KG1 (cell line): ENCODE measurements at places on chromosomes 6 and 20.

GRCh38 chr6:116115781-116116180 is 10.2 kb downstream of the COL10A1 start:
- no peak for DNase-seq

- no peak for DNase-seq
These were observed 11.1 kb downstream of the NRN1 start for GRCh38 chr6:5995658-5995948.

DNA sequence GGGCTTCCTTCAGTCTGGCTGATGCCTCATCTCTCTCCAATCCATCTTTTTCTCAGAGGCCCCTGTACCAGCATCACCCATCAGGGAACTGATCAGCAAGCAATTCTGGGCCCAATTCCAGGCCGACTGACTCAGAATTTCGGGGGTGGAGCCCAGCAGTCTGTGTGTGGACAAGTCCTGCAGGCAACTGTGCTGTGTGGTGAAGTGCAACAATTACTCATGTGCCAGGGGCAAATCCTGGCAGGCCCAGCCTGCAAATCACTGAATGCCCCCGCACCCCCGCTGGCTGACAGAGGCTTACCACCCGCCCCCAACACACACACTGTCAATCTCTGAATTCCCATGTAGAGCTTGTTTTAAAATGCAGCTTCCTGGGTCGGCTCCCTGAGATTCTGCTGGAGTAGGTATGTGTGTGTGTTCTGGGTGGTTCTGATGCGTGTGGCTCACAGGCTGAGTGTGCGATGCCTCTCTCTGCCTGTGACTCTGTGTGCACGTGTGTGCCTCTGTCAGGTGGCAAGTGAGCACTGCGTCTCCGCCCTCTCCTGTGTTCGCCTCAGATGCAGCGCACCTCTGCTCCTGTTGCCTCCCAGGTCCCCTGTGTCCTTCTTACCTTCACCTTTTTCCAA is 45.4 kb downstream of the SSR1 start:
- no peak for DNase-seq

DNA sequence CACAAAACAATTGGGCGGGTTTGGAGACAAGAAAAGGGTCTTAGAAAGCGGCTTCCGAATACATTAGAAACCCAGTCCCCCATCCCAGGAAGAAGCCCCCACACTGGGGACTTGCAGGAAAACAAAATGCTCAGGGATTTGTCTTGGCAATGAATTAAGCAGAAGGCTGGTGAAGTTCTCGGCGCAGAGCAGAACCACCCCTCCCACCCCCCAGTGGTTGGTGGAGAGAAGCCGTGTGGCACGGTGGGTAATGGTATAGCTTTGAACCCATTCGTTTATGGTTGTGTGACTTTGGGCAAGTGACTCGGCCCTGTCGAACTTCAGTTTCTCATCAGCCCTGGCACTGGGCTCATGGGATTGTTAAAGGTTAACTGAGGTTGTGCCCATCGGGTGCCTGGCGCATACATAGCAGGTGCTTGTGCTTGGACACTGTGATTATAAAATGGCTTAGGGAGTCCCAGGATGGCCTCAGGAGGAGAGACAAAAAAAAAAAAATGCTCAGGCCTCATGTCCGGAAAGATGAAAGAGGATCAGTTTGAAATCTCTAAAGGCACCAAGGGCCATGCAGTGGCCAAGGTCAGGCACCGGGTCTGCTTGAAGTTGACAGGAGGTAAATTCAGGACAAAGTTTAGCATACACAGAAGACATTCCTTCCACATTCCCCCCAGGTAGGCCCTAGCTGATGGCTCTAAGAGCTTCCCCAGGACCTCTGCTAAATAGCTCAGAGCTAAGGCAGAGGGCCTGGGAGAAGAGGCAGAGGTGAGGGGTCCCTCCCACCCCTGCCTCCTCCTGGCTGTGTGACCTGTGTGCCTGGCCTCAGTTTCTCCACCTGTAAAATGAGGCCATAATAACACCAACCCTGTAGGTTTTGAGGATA is 120.1 kb upstream of the PTPN1 start:
- no peak for DNase-seq

- DNase-seq, result peak; percentile 99
These were observed 31.9 kb upstream of the TXLNB start for GRCh38 chr6:139323511-139324300.

DNA sequence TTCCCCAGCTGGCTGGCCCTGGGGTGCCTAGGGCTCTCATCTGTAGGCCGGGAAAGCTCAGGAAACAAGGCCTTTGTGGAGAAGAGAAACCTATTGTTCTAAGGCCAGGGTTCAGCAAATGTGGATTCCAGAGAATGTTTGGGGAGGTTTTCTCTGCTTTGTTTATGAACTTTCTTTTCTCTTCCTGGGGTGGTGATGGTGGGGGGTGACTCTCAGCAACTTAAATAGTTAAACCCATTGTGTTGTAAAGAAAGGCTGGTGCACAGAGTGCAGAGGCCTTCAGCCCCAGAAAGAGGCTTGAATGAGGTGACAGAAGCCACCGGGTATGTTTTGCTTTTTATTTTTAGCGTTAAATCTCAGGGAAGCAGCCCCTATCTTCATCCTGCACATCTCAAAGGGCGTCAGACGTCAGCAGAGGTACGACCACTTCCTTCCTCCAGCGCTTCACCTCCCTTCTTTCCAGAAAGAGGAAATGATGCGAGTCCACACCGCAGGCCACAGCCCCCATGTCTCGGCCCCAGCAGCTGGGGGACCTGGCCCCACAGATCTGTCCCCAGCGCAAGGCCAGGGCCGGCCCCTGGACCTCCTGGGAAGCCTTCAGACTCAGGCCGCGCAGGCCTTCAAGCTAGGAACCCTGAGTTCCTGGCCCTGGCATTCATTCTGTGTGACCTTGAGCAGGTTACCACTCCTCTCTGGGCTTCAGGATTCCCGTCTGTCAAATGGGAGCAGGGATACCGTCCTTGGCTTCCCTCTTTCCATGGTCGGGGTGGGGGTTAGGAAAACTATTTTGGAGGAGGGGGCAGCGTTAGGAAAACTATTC is 605 bp upstream of the PPP1R16B start:
- DNase-seq, result peak; percentile 84

DNA sequence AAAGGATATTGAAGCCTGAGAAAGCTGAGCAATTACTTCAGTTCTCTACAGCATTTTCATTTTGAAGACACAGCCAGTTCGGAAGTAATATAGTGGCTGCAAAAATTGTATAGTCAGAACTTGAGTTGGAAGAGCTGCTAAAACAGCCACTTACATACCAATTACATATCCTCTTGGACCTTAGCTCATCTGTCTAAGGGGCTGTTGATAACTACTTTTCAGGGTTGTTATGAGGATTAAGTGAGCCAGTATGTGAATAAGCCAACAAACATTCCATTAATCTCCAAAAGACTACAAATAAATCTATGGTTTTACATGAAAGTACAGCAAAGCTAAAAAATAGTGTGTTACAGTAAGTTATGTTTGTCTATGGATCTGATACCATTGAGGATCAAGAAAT is 59.7 kb downstream of the TMEM200A start:
- DNase-seq, result no peak

DNA sequence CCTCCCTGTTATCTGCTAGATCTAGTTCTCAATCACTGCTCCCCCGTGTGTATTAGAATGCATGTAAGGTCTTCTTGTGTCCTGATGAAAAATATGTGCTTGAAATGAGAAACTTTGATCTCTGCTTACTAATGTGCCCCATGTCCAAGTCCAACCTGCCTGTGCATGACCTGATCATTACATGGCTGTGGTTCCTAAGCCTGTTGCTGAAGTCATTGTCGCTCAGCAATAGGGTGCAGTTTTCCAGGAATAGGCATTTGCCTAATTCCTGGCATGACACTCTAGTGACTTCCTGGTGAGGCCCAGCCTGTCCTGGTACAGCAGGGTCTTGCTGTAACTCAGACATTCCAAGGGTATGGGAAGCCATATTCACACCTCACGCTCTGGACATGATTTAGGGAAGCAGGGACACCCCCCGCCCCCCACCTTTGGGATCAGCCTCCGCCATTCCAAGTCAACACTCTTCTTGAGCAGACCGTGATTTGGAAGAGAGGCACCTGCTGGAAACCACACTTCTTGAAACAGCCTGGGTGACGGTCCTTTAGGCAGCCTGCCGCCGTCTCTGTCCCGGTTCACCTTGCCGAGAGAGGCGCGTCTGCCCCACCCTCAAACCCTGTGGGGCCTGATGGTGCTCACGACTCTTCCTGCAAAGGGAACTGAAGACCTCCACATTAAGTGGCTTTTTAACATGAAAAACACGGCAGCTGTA is 73.4 kb downstream of the PTPN1 start:
- no peak for DNase-seq

DNA sequence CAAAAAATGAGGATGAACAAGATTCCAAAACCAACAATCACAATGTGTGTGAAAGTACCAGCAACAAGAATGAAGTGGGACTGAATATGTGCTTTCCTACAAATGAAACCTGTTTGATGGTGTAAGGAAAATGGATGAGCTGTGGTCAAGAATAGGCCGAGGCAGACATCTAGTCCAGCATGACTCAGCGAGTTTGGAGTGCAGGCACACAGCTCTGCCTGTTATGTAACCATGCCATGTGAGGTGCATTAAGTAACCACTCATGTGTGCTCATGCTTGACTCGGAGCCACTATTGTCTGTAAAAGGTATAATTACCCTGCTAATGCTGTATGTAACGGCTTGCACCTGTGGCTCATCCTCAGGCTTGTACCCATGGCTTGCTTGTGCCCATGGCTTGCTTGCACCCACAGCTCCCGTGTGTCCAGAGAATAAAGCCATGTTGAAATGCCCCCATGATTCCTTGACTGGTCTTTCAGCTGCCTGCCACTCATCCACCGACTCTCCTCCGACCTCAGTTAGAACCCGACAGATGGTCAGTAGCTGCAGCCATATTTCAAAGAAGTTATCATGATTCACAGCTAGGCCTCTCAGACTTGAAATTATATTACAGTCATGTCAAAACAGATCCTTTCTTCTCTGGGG is 98.7 kb downstream of the BACH2 start:
- no peak for DNase-seq

DNA sequence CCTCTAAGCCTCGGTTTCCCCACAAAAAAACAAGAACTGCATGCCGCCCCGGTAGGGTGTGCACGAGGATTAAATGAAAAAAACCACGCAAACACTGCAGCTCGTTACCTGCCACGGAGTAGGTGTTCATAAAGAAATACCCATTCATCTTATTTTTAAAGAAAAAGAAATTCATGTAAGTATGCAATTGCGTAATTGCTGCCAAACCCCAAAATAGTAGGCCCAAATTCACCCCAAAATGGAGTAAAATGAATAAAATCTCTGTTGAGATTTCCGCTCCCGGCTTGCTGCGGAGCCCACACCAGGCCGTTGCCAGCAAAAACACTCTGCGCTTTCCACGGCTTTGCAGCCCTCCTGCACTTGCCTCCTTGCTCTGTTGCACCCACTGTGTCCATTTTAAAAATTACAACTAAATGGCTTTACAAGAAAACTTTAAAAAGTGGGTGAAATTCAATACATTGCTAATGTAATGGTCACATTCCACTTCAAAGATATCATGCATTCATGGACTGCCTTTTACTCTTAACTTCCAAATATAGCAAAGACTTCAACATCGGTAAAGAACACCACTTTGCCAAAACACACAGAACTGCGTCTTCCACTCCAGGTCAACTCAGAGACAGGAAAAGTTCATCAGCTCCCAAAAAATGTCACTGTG is 125.0 kb downstream of the ZMYND8 start:
- no peak for DNase-seq

DNA sequence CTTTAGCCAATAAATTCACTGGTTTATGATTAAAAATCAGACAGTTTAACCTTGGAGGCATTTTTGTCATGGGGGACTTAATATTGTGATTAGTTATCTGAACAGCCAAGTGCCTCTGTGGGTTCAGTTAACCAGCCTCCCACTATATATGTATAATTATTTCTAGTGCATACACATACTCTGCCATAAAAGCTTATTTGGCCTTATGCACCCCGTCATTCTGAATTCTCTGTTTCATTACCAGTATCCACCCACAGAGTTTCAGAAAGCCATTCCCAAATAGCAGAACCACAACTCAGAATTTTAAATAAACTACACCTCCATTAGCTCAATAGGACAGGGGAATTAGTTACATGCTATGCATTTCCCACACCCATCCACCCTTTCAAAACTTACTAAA is 279.7 kb downstream of the ZFAND3 start:
- no peak for DNase-seq

GRCh38 chr20:51720854-51721253 is 47.3 kb downstream of the ATP9A start:
- DNase-seq, result no peak

DNA sequence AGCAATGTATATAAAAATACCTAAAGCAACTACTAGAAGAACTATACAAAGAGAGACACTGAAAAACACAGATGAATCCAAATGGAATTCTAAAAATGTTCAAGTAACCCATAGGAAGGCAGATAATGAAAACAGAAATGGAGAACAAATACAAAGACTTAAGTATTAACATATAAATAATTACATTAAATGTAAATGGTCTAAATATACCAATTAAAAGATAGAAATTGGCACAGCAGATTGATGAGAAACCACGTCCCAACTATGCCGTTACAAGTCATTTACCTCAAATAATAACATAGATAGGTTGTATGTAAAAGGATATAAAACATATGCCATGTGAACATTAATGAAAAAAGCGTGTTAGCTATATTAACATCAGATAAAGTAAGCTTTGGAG is 40.1 kb downstream of the CEP85L start:
- DNase-seq, result no peak

GRCh38 chr6:18412644-18413043 is 25.5 kb downstream of the RNF144B start:
- no peak for DNase-seq

DNA sequence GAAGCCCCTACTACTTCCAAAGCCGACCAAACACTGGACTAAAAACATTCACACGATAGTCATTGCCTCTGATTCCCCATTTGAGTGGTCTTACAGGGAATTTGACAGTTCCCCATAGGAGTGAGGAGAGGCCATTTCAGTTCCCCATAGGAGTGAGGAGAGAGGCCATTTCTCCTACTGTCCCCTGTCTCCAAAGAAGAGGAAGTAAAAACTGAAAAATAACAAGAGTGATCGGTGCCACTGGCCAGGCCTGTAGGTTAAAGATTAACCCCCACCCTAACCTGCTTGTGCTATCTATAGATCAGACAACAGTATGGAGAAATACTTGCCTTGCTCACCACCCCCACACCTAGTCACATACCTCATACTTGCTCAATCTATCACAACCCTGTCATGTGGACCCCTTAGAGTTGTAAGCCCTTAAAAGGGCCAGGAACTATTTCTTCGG is 204.0 kb upstream of the MOCS1 start:
- DNase-seq, result no peak

GRCh38 chr6:4318321-4318720 is 182.9 kb upstream of the ECI2 start:
- no peak for DNase-seq

GRCh38 chr6:88376768-88377387 is 210.7 kb upstream of the CNR1 start:
- DNase-seq, result no peak
